Activated naive CD4-positive, alpha-beta T cell treated with anti-CD3 and anti-CD28 coated beads, Interleukin-2, amount 50 U/mL, for 72 hours (primary cell): ENCODE measurements at places on chromosomes 1 and 21. TPM values are rescaled to one million over a fixed set of nuclear protein-coding genes. Genes with fewer than 3 reads are reported as not detected.

DNA sequence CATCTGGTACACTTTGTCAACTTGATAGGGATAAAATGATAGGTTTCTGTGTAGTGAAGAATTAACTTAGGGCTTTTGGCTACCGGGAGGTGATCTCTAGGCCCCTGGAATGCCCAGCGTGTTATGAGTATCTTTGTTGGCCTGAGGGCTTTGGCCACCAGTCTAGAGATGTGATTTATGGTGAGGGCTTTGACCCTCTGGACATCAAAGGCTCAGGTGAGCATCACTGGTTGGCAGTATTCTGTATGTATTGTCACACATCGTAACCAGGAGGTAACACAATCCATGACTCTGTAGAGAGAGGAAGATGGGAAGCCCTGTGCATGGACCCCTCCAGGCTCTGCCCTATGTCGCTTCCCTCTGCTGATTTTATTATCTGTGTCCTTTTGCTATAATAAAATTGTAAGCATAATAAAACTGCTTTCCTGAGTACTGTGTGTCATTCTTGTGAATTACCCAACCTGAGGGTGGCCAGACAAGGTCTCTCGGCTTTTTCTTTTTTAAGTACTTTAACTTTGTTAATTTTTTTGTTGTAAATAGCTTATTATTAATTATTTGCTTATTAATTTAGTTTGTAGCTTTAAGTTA lies 40.2 kb upstream of the PRDX6 start:
- DNase-seq: no peak

GRCh38 chr1:194227161-194227560 lies 1040.7 kb upstream of the B3GALT2 start:
- no peak for DNase-seq

DNA sequence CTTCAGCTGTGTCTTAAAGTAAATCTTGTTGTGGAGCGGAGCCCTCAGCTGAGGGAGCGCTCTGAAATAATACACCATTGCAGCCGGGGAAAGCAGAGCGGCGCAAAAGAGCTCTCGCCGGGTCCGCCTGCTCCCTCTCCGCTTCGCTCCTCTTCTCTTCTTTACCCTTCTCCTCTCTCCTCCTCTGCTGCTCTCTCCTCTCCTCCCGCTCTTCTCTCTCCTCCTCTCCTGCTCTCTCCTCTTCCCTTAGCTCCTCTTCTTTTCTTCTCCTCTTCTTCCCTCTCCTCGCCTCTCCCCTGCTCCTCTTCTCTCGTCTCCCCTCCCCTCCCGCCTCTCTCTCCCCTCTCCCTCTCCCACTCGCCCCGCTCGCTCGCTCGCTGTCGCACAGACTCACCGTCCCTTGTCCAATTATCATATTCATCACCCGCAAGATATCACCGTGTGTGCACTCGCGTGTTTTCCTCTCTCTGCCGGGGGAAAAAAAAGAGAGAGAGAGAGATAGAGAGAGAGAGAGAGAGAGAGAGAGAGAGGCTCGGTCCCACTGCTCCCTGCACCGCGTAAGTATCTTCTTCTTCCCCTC lies at the start of gene PROX1:
PROX1 (plus strand) TSS at position 47 of the 580 bp plus-strand sequence. CDS start 8,563 bp downstream, outside the sequence.
- DNase-seq: no peak

DNA sequence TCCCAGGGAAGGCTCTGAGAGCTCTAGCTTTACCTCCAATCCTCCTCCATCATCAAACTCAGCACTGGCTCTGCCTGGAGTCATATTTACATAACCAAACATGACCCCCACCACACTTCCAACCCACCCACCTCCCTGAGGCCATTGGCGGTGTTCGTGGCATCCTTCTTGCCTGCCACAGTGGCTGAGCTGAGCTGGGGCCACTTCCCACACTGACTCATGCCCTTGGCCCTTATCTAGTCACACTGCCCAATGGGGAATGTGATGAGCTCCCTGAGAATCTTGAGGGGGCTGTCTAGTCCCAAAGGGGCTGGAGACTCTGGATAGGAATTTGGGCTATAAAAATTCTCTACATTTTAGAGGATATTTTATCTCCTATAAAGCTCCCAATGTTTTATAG lies 230.9 kb upstream of the IRF2BP2 start:
- no peak for DNase-seq

GRCh38 chr1:45892068-45892785 lies 88.8 kb downstream of the MAST2 start:
- no peak for DNase-seq

- no peak for DNase-seq
Observed at GRCh38 chr1:14255711-14256110, 342.8 kb upstream of the KAZN start.

DNA sequence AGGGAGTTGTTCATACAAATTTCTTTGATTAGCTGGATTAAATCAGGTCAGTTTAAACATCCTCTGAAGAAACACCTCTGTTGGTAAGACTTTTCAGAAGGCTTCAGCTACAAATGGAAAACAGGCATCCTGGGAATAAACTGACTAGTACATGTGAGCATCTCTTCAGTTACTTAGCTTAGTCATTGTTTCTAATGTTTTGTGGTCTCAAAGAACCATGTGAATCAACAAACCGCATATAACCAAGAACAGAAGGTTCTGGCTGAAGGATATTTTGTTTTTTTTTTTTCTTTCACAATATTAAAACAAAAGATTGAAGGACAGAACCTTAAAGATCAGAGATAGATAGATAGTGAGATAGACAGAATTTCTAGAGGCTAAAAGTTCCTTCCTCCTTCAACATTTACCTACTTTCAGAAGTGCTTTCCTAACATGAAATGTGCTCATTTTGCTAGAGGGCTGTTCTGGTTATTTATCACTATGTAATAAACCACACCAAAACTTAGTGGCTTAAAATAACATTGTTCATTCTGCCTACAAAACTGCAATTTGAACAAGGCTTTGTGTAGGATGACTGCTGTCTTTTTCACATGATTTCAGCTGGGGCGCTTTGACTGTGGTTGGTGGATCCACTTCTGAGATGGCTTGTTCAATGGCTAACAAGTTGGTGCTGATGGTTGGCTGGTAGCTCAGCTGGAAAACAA lies 119.8 kb upstream of the PTGFR start:
- DNase-seq: no peak

GRCh38 chr1:43206600-43207228 lies 34.6 kb downstream of the CFAP57 start:
- DNase-seq: no peak

- DNase-seq: peak; percentile 89
Observed at GRCh38 chr1:154324669-154325582, at the start of gene ATP8B2. Gene ATP8B2 (plus strand): TSS chr1:154325525. CDS start chr1:154328142, 2,617 bp downstream.

ANKRD13C gene
- 17.3 TPM for total RNA-seq

DNA sequence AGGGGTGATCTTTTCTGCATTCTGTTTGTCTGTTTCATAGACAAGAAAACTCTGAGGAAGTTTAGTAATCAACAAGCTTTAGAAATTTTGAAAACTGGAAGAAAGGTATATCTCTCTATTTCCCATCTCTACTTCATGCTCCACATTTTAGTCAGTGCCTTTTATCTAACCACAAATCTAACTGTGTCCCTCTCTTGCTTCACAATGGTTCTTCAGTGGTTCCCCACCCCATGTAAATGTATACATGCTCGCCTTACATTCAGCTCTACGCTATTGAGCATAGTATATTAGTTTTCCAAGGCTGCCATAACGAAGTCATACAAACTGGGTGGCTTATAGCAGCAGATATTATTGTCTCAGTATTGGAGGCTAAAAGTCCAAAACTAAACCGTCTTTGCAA lies 14.4 kb upstream of the SAMSN1 start:
- DNase-seq: no peak

HSD3B2 gene
- not detected for total RNA-seq

GRCh38 chr1:160342526-160342925 lies 524 bp downstream of the COPA start:
- DNase-seq: no peak

ETS2 gene
- 35.8 TPM for total RNA-seq

CD34 gene
- 0.16 TPM for total RNA-seq

DIRAS3 gene
- total RNA-seq: not detected

GNG4 gene
- total RNA-seq: 0.75 TPM

- DNase-seq: no peak
Observed at GRCh38 chr1:101980974-101981373, 15.8 kb downstream of the OLFM3 start.

DNA sequence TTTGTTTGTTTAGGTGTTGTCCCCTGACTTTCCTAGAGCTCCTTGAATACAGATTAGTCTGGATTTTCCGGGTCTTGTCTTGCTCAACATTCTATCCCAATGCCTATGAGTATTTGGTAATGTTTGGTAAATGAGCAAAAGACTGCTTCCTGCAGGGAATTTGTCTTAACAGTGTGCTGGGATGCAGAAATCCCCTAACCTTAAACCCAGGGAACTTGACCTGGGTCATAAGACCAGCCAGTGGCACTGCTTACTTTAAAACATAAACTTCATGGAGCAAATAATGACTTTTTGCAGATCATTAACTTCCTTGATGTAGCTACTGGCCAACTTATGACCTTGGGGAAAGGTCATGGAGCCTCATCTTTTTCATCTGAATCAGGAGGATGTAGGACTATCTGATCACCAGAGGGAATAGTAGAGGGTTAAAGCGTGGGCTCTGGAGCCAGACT lies 27.2 kb downstream of the TCEANC2 start:
- no peak for DNase-seq

GRCh38 chr1:117753232-117753631 lies 147.4 kb downstream of the TENT5C start:
- no peak for DNase-seq

GRCh38 chr1:98051065-98051675 lies 130.3 kb upstream of the DPYD start:
- DNase-seq: peak; percentile 76

GRCh38 chr1:18999359-18999758 lies 42.9 kb upstream of the IFFO2 start:
- DNase-seq: no peak

CSDE1 gene
- 433 TPM for total RNA-seq

ELF3 gene
- total RNA-seq: 0.18 TPM

- DNase-seq: no peak
Observed at GRCh38 chr1:167076136-167076710, 14.0 kb downstream of the GPA33 start.

- DNase-seq: no peak
Observed at GRCh38 chr1:202252271-202252670, 58.7 kb downstream of the LGR6 start.

DNA sequence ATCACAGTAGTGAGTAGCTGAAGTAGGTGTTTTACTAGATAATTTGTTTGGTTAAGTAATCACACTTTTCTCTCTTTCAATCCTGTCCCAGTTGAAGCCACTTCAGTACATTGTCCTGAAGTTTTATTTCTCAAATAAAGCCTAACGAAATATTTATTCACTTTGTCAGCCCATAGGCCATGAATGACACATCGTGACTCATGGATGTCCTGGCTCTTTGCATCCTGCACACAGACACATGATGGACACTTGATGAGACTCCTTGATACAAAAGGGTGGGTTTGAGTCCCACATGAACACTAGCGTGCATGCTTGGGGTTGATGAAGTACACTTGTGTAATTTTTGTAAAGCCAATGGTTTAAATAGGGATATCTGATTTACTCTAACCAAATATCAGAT lies 22.7 kb upstream of the LAMC2 start:
- no peak for DNase-seq

- DNase-seq: no peak
Observed at GRCh38 chr1:24092979-24093378, 19.0 kb downstream of the MYOM3 start.

DNA sequence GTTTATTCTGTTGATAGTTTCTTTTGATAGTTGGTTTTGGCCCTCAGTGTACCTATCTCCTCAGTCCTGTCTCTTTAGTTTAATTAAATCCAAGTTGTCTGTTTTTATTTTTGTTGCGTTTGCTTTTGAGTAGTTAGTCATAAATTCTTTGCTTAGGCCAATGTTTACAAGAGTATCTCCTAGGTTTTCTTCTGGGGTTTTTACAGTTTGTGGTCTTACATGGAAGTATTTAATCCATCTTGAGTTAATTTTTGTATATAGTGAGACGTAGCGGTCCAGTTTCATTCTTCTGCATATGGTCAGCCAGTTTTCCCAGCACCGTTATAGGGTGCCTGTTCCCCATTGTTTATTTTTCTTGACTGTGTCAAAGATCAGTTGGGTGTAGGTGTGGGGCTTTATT lies 139.4 kb downstream of the POU2F1 start:
- DNase-seq: no peak

- no peak for DNase-seq
Observed at GRCh38 chr1:22257290-22258275, 114.7 kb upstream of the WNT4 start.

SPATC1L gene
- 8.9 TPM for total RNA-seq

NFASC gene
- 0.11 TPM for total RNA-seq
